ENCODE measurements at places on chromosomes 3 and 15. TPM values are rescaled to one million over a fixed set of nuclear protein-coding genes. Genes with fewer than 3 reads are reported as not detected.

Gene SPESP1
- total RNA-seq = not detected

Gene CCDC33
- total RNA-seq = 1.9 TPM

Gene FSIP1
- total RNA-seq = 2.1 TPM

Gene GOLGA8O
- not detected for total RNA-seq

Gene CCR2
- not detected for total RNA-seq

Gene VWA5B2
- not detected for total RNA-seq

Gene CIP2A
- total RNA-seq = 44.4 TPM

Gene GOLGA6B
- not detected for total RNA-seq

Gene AGBL1
- total RNA-seq = 6.2 TPM

Gene FAM131A
- 17.2 TPM for total RNA-seq

Gene ADAMTSL3
- 1.5 TPM for total RNA-seq

Gene ST6GAL1
- 27.3 TPM for total RNA-seq

Gene LEKR1
- 1.9 TPM for total RNA-seq

Gene FGD5
- 0.25 TPM for total RNA-seq
